ENCODE measurements at places on chromosomes 6 and 20.

DNA sequence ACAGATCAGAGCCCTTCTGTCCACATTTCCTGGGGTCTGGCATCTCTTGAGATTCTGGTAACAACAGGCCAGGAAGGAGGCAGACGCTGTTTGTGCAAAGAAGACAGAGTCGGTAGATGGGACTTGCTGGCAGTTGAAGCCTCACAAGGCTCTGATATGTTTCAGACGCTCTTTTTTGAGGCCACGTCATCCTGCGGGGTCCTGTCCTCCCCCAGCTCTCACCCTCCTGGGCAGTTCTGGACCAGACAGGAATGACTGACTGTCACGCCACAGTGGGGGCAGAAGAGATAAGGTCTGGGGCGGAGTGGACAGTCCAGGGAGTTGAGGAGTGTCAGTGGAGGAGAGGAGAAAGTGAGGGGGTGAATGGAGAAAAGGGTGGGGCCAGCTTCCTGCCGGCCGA lies 87.1 kb upstream of the SULF2 start:
- DNase-seq = no peak

DNA sequence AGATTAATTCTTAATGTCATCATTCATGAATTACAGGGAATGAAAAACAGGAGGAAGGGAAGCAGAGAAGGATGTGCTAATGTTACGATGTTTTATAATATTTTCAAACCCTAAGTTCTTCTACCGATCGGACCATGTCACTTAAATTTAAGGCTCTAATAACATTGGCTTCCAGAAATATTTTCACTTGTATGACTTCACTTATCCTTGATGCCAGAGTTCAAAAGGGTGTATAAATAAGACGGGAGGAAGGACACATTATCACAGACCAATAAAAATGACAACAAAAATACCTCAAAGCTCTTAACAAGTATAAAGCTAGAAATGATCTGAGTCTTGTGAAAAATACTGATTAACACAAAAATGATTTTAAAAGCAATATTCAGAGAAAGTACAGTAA lies 370.4 kb upstream of the CITED2 start:
- DNase-seq = no peak

DNA sequence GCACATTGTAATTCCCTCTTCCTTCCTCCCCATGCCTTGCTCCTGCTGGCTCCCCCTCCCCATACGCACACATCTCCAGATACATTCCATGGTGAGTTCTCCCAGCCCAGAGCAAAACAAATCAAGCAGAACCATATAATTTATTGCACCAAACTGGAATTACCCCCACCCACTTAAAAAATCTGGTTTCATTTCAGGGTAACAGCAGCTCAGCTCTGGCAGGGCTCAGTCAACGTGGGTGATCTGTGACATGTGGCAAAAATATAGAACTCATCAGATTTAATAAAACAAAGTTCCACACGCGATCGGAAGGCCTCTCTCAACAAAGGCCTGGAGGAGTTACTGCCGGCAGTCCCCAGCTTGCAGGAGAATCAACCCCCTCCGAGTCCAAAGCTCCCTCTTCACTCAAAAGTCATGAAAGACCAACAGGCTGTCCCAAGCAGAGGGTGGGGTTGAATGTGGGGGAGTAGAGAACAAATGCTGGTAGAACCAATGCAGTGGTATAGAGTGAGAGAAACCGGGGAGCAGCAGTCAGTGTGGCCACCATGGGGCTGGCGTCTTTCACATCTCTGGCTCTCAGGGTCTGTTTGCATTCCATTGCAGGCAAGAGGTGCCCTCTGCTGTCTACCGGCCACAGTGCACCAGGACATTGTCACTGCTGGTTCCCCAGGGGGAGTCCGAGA lies 323.3 kb upstream of the NT5E start:
- DNase-seq = no peak

DNA sequence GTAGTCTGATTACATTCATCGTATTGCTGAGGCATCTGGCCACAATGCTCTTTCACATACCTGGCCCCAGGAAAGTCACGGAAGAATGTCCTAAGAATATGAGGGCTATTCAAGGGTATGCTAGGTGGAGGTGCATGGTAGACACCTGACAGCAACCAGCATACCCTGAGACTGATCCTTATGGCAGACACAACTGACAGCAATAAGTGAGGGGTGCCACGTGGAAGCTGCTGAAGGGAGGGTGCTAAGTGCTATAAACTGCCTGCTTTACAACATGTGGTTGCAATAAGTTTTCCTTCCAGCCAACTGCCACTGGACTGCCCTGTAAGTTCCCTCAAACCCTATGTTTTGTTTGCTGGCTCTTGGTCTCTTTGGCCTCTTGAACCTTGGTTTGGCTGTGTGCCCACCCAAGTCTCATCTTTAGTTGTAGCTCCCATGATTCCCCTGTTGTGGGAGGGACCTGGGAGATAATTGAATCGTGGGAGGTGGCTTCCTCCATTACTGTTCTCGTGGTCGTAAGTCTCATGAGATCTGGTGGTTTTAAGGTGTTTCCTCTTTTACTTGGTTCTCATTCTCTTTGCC lies 201.3 kb upstream of the MOCS1 start:
- DNase-seq = no peak

GRCh38 chr20:41167481-41168253 lies 30.3 kb downstream of the PLCG1 start:
- no peak for DNase-seq

GRCh38 chr6:91694016-91694654 lies 1107.3 kb upstream of the MAP3K7 start:
- no peak for DNase-seq

GRCh38 chr6:1445650-1446330 lies 56.4 kb downstream of the FOXF2 start:
- DNase-seq = no peak

DNA sequence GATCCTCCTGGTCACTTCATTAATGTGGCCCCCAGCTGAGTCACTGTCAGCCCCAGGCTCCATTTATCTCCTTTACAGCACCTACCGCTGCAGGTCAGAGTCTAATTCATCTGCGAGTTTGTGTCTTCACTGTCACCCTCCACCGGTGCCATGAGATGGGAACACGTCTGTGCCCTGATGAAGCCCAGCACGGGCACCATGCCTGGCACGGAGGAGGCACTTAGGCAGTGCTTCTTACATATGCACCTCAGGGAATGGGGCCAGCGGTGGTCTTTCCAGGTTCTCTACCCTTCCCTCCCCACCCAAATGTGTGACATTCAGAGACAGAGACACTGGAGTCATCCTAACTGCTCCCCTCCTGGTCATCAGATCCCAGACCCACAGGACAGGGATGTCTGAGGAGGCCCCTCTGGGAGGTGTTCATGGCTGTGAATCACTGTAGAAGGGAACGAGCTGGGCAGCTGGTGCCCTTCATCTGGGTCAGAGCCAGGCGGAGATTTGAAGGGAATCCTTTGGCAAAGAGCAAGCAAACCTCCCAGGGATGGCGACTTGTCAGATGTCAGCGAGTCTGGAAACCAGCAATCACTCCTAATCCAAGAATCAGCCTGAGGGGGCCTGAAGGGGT lies 364.6 kb downstream of the PREX1 start:
- no peak for DNase-seq

DNA sequence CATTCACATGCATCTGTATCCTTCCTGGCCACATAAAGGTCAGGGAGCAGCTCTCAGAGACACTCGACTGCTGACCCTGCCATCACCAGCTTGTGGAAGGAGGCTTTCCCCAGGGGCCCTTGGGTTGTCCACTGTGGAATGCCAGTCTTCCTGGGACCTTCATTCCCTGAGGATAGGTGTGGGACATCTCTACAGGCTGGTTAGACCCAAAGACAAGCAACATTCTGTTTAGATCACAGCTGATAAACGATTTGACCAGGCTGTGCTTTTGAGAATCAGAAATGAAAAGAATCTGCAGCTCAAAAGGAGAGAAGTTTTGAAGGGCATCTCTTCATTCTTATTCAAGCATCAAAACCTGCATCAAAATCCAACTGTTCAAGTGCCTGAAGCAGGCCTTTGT lies 18.2 kb upstream of the SH3BGRL2 start:
- DNase-seq = no peak

DNA sequence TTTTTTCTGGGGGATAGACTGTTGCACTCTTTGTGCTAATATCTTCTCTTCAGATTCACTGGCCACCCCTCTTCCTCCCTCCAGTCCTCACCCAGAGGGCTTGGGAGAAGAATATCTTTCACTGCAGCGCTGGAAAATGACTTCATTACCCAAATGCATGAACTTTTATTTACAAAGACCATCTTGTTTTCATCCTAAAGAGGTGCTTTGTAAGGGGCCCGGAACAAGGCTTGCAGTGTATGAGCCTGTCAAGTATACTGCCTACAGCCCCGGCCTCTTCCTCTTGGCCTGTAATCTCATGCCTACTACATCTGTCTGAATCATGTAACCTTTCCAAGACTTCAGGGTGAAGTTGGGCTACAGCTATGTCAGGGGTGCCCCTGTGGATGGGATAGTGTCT lies 554 bp upstream of the LAMA4 start:
- DNase-seq = no peak

GRCh38 chr6:316753-317038 lies 24.4 kb downstream of the DUSP22 start:
- DNase-seq = no peak

DNA sequence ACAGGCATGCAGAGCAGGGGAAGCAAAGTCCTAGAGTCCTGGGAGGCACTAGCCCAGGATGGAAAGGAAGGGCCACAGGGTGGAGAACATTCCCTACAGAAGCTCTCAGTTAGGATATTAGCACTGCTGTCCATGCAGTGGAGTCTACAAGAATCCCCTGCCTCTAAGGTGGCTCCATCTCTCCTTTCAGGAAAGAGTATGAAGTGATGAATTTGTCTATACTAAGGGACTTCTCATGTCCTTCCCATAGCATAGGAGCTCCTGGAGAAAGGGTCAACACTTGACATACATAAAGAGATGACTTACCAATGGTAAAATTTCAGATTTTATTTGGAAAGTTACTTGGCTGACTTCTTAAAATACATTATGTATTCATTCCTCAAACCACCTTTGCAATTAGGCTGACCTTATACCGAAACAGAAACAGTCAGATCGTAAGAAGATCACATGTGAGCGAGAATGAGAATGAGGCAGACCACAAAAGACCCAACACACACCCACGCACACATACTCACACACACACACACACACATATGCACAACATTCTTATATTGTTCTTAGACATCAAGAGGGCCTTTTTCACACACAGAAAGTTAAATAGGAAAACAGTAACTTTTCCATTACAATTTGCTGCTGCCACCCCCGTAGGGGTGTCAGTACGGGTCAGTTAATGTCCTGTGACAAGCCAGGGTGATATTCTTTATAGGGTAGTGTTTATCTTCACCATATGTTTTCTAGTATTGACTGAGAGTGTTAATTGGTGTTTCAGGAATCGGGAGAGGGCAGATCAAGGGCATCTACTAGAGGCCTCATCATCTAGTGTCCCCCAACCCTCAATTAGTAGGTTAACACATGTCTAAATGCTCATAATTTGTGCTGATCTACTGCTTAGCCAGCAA lies 159.4 kb downstream of the FAXC start:
- DNase-seq = no peak

DNA sequence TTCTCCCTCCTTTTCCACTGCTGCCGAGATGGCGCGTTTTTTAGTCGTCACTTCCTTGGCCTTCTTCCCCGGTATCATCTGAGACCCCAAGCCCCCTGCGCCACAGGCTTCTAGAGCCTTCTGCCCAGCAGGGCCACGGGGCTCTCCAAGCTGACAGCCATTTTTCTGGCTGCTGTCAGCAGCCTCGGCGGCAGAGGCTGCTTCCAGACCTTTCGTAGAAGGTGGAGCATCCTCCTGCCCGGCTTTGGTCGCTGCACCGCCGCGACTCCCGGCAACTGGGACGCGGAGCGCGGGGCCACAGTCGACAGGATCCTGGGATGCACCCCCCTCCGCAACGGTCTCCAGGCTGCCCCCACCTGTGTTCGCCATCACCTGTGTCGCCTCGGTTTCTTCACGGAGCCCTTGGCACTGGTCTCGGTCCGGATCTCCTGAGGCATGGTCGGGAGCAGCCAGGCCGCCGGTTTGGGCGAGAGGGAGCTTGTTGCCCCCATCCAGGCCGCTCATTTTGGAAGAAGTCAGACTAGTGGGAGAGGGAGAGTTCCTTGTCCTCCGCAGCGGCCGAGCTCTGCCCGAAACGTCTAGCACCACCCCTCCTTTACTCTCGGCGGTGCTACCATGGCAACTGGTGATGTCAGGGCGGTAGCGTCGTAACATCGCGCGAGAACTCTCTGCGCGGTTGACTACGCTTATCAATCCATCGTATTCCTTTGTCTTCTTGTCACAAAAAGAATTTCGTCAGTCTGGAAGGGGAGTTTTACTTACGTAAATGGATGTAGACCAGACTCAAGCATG lies at the start of gene TSPYL4:
Gene TSPYL4, minus strand, starts transcription at position 571 of the 792 bp plus-strand sequence. Its CDS starts 67 bp downstream, at position 504.
- DNase-seq = peak; percentile 77

GRCh38 chr6:24428615-24429014 lies 25.9 kb downstream of the MRS2 start:
- DNase-seq = no peak

- DNase-seq = no peak
Observed at GRCh38 chr6:42378536-42378935, 73.2 kb downstream of the TRERF1 start.

DNA sequence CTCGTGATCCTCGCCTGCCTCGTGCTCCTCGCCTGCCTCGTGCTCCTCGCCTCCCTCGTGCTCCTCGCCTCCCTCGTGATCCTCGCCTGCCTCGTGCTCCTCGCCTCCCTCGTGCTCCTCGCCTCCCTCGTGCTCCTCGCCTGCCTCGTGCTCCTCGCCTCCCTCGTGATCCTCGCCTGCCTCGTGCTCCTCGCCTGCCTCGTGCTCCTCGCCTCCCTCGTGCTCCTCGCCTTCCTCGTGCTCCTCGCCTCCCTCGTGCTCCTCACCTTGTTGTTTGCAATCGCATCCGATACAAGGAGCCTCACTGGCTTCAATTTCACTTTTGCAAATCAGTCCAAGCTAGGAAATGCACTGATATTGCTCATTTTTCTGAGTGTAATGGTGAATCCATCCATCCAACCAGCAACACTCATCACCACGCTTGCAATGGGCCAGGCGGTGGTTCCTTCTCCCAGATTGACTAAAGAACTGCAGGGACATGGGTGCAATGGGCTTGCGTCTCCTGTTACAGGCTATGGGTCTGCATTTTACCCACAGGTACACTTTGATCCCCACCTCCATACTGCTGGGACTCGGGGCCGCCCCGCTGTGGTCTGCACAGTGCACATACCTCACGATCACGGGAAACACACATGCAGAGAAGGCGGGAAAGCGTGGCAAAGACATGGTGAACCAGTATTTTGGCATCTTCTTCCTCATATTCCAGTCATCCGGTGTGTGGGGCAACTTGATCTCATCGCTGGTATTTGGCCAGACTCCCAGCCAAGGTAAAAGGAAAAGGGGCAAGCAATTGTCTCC lies 4.6 kb downstream of the UNC93A start:
- DNase-seq = no peak

- DNase-seq = no peak
Observed at GRCh38 chr6:90249034-90249433, 47.6 kb downstream of the BACH2 start.

DNA sequence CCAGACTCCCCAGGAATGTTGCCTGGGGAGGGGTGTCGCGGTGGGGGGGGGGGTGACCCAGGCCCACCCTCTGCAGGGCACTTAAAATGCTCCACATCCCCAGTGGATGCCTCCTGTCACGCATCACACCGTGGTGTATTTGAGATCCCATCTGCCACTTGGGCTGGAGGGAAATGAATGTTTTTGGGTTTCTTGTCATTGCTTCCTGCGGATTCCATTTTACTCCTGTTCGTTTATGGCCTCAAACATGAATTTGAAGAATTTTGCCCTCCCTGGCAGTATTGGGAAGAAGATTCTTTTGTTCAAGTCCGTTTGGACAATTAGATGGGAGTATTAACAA lies 544 bp upstream of the KHDC1 start:
- DNase-seq = no peak
